Activated CD4-positive, alpha-beta memory T cell treated with anti-CD3 and anti-CD28 coated beads, Interleukin-2, amount 10 ng/mL, durations not matched to agents 7 days and 5 days (primary cell): ENCODE measurements at places on chromosomes 2 and 18. TPM values are rescaled to one million over a fixed set of nuclear protein-coding genes. Genes with fewer than 3 reads are reported as not detected.

- DNase-seq, result no peak
Measured at GRCh38 chr18:10898417-10898974, 250.9 kb downstream of the PIEZO2 start.

GRCh38 chr2:130332271-130333073 is 10.2 kb upstream of the IMP4 start:
- DNase-seq, result peak; percentile 76

The ATP9B gene
- total RNA-seq, result 25.7 TPM

The GPR155 gene
- total RNA-seq, result 11.3 TPM

- no peak for DNase-seq
Measured at GRCh38 chr18:49819071-49819662, 5.8 kb upstream of the ACAA2 start.

DNA sequence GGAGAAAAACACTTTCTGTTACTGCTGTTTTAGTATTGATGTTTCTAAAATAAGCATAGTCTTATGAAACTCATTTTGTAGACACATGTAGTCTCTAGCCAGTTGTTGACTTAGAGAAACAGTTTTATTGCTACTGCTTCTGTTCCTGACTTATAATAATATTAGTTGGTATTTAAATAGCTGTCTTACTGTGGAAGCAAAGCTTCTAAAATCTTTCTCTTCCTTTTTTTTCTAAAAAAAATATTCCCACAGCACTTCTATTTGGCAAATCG is 121.8 kb downstream of the MTX2 start:
- DNase-seq, result no peak

The AQP4 gene
- not detected for total RNA-seq

DNA sequence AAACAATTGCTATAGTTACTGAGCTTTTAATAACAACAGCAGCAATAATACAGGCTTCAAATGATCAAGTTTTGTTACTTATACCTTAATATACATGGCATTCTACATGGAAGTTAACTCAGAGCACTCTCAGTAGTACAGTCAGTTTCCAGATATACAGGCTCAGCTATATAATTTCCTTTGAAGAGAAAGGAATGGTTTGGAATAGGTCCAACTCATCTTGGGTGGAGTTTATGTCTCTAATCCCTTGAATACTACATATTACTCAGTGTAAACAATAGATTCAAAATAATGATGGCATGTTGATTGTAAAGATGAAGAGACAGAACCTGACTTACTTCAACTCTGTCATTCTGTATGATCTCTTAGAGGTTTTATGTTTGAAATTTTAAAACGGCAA is 174.9 kb downstream of the EPHA4 start:
- DNase-seq, result no peak
